ENCODE measurements at places on chromosomes 6 and 20.

DNA sequence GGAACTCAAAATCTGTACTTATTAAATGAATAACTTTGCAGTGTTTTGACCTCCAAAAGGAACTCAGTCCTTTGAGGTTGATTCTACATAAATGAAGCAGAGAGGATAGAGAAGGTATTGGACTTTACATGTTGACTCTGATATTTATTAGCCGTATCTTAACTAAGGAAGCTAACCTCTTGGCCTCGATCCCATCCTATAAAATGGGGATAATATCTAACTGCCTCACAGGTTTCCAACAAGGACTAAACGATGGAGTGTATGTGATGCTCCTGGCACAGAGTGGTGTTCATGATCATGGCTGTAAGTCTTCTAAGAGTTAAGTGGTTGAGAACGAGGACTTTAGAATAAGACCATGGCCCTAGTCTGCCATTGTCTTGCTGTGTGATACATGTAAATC is 24.2 kb upstream of the MAP3K4 start:
- no peak for DNase-seq

- DNase-seq: no peak
These were observed 15.1 kb upstream of the TMEM217 start for GRCh38 chr6:37272834-37273566.

DNA sequence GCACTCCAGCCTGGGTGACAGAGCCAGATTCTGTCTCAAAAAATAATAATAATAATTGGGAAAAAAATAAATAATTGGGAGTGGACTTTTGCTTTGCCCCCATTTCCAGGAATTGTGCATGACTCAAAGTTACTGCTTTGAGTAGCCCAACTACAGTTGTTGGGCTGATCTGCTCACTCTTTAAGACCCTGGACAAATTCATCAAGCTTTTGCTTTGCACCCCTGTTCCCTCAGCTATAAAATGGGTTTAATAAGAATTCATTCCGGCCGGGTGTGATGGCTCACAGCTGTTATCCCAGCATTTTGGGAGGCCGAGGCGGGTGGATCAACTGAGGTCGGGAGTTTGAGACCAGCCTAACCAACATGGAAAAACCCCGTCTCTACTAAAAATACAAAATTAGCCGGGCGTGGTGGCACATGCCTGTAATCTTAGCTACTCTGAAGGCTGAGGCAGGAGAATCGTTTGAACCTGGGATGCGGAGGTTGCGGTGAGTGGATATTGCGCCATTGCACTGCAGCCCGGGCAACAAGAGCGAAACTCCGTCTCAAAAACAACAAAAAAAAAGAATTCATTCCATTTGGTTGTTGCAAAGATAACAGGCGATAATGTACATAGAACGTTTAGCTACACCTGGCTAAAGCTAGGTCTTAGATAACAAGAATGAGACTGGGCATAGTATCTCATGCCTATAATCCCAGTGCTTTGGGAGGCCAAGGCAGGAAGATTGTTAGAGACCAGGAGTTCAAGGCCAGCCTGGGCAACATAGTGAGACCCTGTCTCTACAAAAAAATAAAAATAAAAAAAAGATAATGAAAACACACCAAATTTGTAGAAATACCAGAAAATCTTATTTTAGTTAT is 87.9 kb upstream of the ZNF217 start:
- no peak for DNase-seq

DNA sequence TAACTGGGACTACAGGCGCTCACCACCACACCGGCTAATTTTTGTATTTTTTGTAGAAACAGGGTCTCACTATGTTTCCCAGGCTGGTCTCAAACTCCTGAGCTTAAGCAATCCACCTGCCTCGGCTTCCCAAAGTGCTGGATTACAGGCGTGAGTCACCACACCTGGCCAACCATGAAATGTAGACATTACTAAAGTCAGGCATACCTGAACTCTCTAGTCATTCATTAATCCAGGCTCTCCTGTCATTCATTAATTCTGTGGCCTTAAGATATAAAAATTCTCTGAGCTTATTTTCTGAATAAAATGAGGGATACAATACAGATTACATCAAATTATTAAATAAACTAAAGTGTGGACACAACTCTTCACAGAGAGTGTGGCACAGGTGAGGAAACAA is 159.7 kb downstream of the GMDS start:
- DNase-seq: no peak

GRCh38 chr6:168201383-168201782 is 118.2 kb downstream of the DACT2 start:
- DNase-seq: no peak

GRCh38 chr6:22147921-22148776 is 148.7 kb downstream of the PRL start:
- DNase-seq: peak; percentile 19

DNA sequence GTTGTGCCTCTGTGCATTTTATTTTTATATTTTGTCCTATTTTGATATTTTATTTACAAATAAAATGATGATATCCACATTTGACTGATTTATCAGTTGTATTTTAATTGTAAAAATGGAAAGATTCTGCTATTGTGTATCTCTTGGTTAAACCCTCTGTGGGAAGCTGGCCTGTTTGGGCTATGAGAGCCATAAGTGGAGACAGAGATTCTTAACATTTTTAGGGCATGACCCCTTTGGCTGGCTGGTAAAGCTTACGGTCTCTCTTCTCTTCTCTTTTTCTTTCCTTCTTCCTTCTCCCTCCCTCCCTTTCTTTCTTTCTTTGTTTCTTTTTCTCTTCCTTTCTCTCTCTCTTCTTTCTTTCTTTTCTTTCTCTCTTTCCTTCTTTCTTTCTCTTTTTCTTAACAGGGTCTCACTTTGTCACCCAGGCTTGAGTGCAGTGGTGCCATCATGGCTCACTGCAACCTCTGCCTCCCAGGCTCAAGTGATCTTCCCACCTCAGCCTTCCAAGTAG is 172.3 kb upstream of the CDYL start:
- DNase-seq: no peak

- no peak for DNase-seq
These were observed 47.1 kb upstream of the PIM1 start for GRCh38 chr6:37122861-37123260.
